ENCODE measurements at places on chromosomes 7 and 10.

- DNase-seq, result peak; percentile 29
Measured at GRCh38 chr10:126701526-126701925, 31.0 kb upstream of the C10orf90 start.

GRCh38 chr10:78184851-78185692, 151.4 kb downstream of the RPS24 start:
- no peak for DNase-seq

DNA sequence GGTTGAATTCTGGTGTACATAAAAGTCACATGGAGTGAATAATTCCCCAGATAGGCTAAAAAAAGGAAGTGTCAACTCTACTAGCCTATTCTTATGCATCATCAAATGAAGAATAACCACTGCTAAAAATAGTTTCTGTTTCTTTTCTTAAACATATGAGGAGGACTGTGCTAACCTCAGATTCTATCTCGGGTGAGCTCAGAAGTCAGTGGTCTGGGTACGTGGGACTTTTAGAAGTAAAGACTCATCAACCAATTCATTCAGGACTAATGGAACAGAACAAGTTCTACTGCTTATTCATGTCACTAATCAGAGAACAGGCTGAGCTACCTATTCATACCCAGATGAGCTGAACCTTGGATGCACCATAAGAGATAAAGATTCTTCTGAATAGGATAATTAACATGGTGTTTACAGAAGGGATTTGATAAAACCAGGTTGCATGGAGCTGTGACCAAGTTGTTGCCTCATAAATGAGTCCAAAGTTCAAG, 9.5 kb upstream of the ASAH2 start:
- DNase-seq, result no peak

DNA sequence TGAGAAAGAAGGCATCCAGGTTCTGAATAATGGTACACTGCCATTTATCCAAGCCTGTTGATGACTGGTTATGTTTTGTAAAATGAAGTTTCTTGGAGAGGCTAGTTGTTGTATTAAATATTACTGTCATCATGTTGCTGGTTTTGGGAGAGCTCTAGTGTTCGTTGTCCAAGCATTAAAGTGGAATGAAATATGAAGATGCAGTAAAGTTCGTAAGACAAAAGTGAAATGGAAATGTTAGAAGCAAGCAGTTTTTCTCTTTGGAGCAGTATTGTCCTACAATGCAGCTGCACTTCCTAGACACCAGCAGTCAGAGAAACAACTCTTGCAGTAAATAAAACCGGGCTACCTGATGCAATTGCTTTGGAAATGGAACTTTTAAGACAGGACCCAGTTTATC, 156.8 kb upstream of the FZD1 start:
- no peak for DNase-seq

- DNase-seq, result peak; percentile 25
Measured at GRCh38 chr10:11193001-11193551, 175.4 kb downstream of the CELF2 start.

DNA sequence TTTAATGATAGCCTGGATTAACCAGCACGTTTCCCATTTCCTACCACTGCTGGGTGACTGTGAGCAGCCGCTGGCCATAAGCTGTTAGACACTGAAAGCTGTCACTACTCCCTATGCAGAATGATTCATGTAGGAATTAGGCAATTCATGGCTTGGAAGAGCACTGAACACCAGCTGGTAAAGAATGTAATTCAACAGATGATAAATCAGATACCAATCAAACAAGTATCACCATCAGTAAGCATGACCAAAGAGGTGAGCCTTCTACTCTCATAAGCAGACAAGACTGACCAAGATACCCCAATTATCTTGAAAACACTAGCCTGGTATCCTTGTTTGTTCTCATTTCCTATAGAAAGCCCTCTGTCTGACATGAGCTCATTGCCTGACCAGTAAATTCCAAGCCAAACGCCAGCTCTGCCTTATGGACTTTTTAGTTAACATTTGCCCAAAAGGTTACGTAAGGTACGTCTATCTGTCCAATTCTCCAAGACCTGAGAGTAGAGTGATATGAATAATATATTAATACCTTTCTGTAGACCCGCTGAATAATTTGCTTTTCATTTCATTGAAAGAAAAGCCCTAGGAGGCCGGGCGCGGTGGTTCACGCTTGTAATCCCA, 127.7 kb downstream of the ELMO1 start:
- no peak for DNase-seq

GRCh38 chr7:19713676-19714075, 4.8 kb upstream of the POLR1F start:
- DNase-seq, result no peak

GRCh38 chr10:101775273-101776160, at the start of gene FGF8:
TSS of gene FGF8 (minus strand) at chr10:101776114. CDS start at chr10:101775900, 214 bp downstream.
- no peak for DNase-seq

- DNase-seq, result no peak
Measured at GRCh38 chr10:36171556-36171952, 529.5 kb upstream of the FZD8 start.

DNA sequence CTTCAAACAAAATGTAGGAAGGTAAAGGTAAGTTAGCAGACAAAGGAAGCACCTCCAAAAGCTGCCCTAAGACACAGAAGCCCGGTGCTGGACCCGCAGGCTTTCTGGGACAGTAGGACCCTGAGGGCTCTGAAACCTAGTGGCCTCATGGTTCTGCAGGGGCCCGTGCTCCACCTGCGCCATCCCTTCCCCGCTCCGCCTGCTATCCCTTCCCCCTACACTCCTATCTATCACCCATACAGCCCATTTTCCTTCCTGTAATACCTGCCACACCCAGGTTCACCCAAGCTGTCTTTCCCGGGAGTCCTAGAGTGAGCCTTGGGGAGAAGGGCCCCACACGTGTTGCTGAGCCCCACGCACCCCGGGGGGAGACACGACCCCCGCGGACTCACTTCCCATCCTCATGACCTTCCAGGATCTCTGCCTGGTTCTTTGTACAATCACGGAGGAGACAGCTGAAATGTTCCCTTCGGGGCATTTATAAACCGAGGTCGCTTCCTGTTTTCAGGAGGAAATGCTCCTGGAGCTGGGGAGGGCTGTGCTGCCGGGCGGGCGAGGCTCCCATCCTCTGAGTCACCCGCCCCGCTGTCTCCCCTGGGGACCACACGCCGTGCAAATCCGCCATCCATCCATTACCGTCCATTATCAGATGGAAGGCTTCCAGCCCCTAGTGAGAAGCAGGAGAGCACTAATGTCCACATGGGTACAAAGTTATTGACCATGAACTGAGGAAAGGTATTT, 251.7 kb upstream of the PITRM1 start:
- no peak for DNase-seq

- no peak for DNase-seq
Measured at GRCh38 chr7:69049326-69049725, 548.9 kb upstream of the AUTS2 start.

GRCh38 chr7:77313085-77313484, 103.1 kb downstream of the GSAP start:
- no peak for DNase-seq

- DNase-seq, result no peak
Measured at GRCh38 chr10:102514487-102515311, 10.9 kb downstream of the SUFU start.

GRCh38 chr10:64814201-64814600, 1293.0 kb downstream of the REEP3 start:
- no peak for DNase-seq

- no peak for DNase-seq
Measured at GRCh38 chr7:21746949-21747348, 198.8 kb downstream of the CDCA7L start.

GRCh38 chr7:105721571-105722104, 140.3 kb upstream of the EFCAB10 start:
- no peak for DNase-seq

DNA sequence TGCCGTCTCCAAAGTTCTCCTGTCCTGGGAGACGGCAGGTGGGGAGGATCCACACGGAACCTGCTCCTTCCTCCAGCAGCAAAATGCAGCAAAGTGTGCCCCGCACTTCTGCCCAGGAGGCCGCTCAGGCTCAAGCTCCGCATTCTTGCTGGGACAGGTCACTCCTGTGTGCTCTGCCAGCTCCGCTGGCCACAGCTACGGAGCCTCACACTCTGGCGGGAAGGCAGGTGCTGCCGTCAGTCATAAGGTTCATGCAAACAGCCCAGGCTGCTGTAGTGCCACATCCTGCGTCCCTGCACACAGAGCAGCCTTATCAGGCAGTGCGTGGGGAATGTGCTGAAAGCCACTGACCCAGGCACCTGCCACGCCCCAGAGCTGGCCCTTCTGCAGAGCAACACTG, 22.4 kb downstream of the ADGRA1 start:
- DNase-seq, result no peak

- DNase-seq, result peak; percentile 84
Measured at GRCh38 chr7:538764-539685, 19.4 kb upstream of the PDGFA start.

GRCh38 chr7:151310578-151310977, 31.0 kb upstream of the NUB1 start:
- peak; percentile 21 for DNase-seq

DNA sequence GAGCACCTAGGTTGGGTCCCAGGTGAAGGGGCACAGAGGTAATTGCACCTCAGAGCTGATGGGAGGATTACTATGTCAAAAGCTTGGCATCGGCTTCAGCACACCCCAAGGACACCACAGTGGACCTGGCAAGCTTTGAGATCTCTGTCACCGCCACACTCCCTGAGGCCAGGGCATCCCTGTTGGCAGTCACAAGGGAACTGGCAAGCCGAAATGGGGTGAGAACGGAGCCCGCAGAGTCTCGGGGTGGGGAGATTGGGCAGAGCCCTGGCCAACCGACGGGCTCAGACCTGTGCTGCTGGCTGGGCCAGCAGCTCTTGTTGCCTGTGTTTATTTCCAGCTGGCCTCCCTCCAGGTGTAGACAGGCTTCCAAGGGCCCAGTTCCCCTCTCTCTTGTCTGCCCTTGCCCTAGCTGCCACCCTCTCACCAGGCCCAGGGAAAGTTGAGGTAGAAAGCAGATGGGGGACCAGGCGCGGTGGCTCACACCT, 2.5 kb downstream of the HSPB1 start:
- no peak for DNase-seq

GRCh38 chr7:30428246-30429155, 50.1 kb downstream of the NOD1 start:
- peak; percentile 22 for DNase-seq

DNA sequence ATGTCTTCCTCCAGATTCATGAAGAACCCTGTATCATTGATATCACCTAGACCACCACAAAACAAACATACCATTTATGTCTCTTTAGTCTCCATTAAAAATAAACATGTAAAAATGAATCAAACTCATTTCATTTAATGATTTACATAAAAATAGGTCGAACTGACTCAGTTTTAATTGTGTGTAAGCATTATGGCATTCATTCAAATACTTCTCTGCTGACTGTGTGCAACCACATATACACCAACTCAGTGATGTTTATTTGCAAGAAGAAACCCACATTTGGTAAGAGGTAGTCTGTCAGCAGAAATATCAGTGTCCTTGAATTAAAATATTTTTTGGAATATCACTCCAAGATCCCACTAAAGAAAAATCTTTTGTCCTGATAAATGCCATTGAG, 30.5 kb downstream of the ABCB1 start:
- DNase-seq, result no peak

- DNase-seq, result no peak
Measured at GRCh38 chr7:117375380-117375779, 51.9 kb downstream of the ASZ1 start.

DNA sequence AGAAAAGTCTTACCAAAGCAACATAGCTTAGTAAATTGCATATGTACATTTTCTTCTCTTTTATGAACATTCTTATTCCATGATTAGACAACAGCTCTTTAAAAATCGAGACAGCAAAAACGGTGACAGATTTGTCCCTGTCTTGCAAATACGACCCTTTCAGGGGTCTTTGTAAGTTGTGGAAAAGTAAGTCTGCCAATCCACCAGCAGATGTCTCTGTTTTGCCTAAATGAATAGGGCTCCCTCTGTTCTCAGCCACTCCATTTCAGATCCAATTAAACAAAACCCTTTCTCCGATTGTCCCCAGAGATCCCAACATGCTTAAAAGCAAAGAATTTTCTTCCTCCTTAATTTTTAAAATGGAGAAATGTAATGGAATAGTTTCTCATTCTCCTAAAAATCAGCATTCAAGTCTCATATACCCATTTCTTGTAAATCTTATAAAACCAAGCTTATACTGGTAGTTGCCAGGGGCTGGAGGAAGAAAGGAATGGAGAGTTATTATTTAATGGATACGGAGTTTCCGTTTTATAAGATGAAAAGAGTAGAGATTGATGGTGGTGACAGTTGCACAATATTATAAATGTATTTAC, 61.0 kb upstream of the NFE2L3 start:
- DNase-seq, result no peak

- DNase-seq, result no peak
Measured at GRCh38 chr10:67596641-67597040, 99.4 kb downstream of the CTNNA3 start.

- no peak for DNase-seq
Measured at GRCh38 chr10:69403519-69403918, 13.2 kb downstream of the TACR2 start.

DNA sequence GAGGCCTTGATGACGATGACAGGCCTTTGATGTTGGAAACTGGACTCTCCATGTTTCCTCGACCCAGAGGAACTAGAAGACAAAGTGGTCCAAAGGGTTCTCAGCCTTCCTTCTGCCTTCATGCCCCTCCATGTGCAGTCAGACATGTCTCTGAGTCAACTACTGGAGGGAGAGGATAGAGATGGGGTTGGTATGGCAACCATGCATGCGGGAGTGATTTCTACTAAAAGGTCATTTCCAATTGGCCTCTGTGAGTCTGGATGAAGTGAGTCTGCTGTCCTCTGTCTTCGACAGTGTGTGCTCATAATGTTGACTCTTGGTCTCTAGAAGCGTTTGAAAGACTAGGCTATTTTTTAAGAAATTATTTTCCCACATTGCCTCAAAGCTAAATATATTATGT, 29.2 kb downstream of the STK17A start:
- no peak for DNase-seq

- no peak for DNase-seq
Measured at GRCh38 chr7:66769833-66770512, 29.4 kb downstream of the RABGEF1 start.

DNA sequence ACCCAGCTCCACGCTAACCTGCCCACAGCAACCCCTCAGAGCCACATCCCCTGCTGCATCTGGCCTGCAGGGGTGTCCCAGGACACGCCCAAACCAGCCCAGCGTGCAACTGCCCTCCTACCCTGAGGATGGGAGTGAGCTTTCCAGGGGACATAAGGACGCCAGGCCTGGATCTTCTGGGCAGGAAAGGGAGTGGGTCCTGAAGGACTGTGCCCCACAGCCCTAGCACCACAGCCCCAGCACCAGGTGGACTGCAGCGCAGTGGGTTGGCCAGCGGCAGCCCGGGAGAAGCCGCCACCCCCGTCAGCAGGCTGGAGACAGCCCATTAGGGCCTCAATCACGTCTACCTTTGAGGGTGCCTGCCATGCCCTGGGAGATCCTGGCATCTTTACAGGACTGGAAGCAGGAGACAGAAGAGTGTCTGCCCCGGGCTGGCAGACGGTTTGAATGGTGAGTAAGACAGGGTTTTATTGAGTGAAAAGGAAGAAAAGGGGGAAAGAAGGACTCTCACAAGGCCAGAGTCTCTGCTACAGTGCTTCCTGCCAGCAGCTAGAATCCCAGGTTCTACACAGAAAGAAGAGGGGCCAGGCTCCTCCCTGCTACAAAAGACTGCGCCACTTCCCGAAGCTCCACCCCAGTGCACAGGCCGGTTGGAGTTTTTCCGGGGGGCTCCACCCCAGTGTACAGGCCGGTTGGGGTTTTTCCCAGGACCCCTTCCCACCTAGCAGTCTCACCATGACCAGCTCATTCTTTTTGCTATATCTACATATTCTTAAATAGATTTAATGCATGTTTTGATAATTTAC, 69.8 kb upstream of the KCTD7 start:
- DNase-seq, result peak; percentile 67

- DNase-seq, result no peak
Measured at GRCh38 chr10:31765541-31765940, 163.1 kb downstream of the ARHGAP12 start.

- DNase-seq, result no peak
Measured at GRCh38 chr10:113449006-113449695, 103.7 kb upstream of the HABP2 start.
